ENCODE measurements at places on chromosomes 13 and 19. TPM values are rescaled to one million over a fixed set of nuclear protein-coding genes. Genes with fewer than 3 reads are reported as not detected.

ZNF491 gene
- total RNA-seq = not detected

DNA sequence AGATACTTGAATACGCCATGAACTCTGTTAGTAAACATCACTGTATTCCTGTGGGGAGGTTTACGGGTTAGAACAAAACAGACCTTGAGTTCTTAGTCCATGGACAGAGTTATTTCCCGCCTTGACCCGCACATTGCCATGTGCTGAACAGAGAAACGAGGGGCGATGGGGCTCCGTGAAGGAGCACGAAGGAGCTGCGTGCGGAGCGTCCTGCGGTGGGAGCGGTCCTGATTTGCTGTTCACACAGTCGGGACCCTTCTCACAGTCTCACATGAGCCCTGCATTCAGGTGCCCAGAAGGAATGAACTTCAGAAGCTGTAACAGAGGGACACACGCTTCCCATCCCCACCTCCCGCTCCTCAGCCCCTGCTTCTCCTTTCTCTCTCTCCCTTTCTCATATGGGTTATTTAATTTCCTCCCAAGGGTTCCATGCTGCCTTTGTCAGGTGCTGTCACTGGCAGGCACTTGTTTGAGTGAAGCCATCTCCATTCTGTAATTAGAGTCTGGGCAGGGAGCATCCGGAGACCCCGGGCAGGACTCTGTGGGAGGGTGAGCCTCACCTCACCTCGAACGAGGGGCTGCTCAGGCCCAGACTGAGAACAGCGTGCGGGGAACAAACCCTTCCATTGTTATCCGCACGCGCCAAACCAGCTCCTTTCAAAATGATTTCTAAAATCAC, 76.9 kb downstream of the TEX29 start:
- peak; percentile 10 for DNase-seq

HCST gene
- total RNA-seq = 5.0 TPM

GRCh38 chr13:59743195-59743594, 420.5 kb downstream of the DIAPH3 start:
- no peak for DNase-seq

GRCh38 chr19:56141417-56141993, 418 bp downstream of the ZNF444 start:
- DNase-seq = no peak

DNA sequence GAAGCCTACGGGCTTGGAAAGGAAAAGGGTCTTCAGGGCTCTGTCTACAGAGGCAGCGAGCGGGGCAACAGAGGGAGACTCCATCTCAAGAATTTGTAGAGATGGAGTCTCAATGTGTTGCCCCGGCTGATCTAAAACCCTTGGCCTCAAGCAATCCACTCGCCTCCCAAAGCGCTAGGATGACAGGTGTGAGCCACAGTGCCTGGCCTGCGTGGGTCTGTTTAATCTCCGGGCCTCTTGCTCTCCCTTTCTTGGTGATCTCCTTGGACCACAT, 8.1 kb downstream of the RPS9 start:
- DNase-seq = peak; percentile 24

PRTN3 gene
- not detected for total RNA-seq

DNA sequence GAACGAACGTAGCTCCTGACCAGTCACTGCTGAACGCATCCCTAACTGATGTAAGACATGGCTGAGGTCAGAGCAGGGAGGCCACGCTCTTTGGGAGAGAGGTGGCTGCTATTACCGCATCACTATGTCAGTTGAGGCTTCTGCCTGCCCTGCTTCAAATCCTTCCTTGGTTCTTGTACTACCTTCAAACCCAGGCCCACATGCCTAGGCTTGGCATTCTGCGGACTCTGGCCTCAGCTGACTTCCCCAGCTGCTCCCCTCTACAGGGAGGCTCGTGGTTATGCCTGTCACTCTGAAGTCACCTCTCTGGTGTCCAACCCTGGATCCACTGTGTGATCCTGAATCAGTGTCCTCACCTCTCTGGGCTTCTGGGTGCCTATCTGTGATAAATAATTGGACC, 14.8 kb upstream of the MEIS3 start:
- no peak for DNase-seq

- DNase-seq = no peak
Measured at GRCh38 chr13:75763512-75763911, 127.4 kb downstream of the LMO7 start.

DNA sequence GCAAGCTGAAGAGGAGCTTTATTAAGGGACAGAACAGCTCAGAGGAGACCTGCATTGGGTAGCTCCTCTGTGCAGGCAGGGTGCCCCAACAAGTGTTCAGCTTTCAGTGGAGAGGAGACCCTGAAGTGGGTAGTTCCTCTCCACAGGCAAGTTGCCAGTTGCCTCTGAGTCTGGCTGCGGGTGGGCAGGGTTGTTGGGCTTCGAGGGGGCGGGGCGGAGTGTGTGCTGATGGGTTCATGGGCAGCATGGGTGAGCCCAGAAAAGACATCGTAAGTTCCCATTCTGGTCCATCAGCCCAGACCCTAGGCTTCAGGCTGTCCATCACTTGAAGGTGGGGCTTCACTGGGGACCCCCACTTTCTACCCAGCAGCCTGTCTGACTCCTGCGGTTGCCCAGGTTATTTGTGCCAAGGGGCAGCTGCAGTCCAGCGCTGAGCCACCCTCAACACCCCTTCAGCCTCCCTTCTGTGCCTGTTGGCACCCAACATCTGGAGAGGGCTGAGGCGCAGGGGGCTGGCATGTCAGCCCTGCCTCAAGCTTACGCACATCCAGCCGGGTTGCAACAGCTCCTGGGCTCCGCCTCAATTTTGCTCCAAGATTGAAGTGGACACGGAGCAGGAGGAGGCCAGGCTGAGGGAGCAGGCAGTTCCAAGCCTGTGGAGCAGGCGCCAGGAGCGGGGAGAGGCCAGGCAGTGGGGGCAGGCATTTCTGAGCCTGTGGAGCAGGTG, 350.5 kb upstream of the PCDH20 start:
- DNase-seq = no peak

GRCh38 chr19:28868836-28869235, 344.1 kb downstream of the UQCRFS1 start:
- DNase-seq = no peak

- DNase-seq = no peak
Measured at GRCh38 chr13:43058831-43059230, 35.4 kb downstream of the DNAJC15 start.

GRCh38 chr19:18848878-18849661, 17.3 kb downstream of the UPF1 start:
- peak; percentile 58 for DNase-seq

ANGPTL4 gene
- 4.9 TPM for total RNA-seq

All from stomach (tissue), 19 donors.